ENCODE measurements at places on chromosomes 12 and 14. TPM values are rescaled to one million over a fixed set of nuclear protein-coding genes. Genes with fewer than 3 reads are reported as not detected.

Gene SIX6
- not detected for total RNA-seq

Gene PRB2
- not detected for total RNA-seq

Gene GPR137C
- not detected for total RNA-seq

Gene LRRC10
- not detected for total RNA-seq

Gene KRT75
- total RNA-seq, result not detected

Gene TMEM229B
- 0.20 TPM for total RNA-seq

Gene SYT1
- total RNA-seq, result 14.5 TPM

Gene SAMD15
- 0.75 TPM for total RNA-seq

Gene PIK3C2G
- total RNA-seq, result 0.10 TPM

Gene SLC6A12
- total RNA-seq, result not detected

- no peak for DNase-seq
Observed at GRCh38 chr12:44375694-44376093, 500.4 kb downstream of the NELL2 start.

GRCh38 chr12:109116611-109116949 lies 193 bp downstream of the ACACB start:
- DNase-seq, result no peak

- peak; percentile 90 for DNase-seq
Observed at GRCh38 chr14:69153152-69153872, 393 bp upstream of the DCAF5 start.

DNA sequence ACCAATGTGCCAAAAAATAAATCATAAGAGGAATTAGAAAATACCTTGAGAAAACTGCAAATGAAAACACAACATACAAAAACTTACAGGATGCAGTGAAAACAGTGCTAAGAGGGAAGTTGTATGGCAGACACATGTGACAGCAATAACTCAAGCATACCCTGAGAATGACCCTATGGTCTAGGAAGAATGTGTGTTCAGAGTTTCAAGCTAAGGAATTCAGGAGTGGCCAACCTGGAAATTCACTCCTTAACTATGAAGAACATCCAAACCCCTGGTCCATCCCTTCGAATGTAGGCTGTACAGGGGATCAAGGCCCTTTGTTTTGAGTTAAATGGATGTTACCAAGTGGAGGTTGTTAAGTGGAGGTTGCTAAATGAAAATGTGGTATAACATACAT lies 16.7 kb upstream of the TTC9 start:
- DNase-seq, result no peak

DNA sequence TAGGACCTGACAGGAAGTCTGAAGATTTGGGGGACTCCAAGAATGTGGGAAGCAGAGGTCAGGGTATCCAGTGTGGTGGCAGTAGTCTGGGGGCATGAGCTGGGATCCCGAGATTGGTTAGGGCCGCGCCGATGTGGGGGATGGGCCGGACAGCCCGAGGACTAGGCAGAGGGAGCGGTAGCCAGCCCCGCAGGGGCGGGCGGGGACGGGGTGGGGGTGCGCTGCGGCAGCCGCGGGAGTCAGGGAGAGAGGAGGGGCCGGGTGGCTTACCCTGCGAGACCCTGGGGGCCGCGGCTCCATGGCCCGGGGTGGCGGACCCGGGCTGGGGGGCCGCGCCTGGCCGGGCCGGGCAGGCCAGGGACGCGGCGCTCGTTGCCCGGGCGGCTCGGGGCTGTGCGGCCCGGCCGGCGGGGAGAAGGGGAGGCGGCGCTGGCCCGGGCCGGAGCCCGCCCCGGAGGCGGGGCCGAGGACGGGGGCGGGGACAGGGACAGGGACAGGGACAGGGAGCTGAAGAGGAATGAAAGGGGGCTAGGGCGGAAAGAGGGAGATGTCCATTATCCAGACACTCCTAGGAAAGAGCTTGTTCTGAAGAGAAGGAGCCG lies 5.6 kb downstream of the ZNF385A start:
- peak; percentile 64 for DNase-seq

DNA sequence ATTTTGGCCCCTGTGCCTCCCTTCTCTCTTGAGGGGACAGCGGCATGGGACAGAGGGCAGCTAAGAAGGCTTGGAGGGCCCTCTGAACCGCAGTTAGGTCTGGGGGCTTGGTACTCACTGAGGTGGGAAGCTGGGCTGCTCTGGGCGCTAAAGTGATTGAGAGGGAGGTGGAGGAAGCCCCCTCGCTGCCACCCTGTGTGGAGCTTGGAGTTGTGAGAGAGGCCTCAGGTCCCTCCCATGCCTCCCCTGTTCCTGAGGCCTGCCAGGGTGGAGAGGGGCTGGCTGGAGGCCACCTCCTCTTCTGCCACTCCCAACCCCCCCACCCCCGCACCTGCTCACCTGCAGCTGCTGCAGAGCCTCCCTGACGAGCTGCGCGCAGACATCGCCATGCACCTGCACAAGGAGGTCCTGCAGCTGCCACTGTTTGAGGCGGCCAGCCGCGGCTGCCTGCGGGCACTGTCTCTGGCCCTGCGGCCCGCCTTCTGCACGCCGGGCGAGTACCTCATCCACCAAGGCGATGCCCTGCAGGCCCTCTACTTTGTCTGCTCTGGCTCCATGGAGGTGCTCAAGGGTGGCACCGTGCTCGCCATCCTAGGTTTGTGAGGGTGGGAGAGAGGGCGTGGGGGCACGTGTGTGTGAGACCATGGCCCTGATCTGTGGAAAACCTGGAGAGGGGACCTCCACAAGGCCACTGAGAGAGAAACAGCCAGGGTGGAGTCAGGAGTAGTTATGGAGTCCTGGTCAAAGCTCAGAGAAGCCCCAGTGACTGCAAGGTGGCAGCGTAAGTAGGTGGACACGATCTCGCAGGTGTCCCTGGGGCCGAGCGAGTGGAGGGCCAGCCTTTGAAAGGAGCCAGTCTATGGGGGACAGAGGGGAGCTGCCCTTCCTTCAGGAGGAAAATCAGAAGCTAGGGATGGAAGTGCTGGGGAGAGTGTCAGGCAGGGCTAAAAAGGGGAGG lies 11.2 kb downstream of the KCNH3 start:
- DNase-seq, result no peak

GRCh38 chr14:70032447-70032846 lies 153.2 kb downstream of the SMOC1 start:
- DNase-seq, result peak; percentile 20

- DNase-seq, result peak; percentile 64
Observed at GRCh38 chr14:106436310-106436905, 910.0 kb downstream of the TMEM121 start.

- DNase-seq, result no peak
Observed at GRCh38 chr12:48109424-48109823, 3.5 kb upstream of the SENP1 start.

- DNase-seq, result peak; percentile 60
Observed at GRCh38 chr12:106113824-106114446, 24.8 kb downstream of the NUAK1 start.

DNA sequence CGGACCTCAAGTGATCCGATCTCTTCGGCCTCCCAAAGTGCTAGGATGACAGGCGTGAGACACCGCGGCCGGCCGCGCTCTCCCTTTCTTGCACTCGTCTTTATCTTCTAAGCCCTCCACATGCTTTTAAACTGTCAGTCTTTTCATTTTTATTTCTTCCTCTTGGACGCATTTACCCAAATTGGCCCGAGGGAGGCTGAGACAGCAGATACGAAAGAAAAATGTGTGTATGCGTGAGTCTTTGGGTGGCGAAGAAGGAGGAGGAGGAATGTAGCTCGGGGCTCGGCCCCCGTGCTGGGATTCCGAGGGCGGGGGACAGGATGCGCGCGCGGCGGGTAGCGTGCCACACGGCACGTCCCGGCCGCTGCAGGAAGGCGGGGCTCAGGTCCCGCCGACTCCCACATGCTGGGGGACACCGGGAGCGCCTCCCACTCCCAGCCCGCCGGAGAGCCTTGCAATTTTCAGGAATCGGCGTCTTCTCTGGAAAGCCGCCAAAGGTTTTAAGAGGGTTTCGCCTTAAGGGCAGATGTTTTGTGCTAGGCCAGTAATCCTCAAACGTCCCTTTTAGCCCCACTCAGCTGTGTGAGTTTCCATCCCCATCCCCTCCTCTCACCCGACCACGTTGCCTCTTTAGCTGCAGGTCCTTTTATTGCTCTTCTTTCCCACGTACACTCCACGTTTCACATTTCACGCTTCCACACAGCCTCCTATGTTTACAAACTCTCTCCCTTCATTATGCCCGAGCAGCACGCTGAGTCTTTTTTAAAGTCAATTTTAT lies 34.7 kb upstream of the SLC2A3 start:
- peak; percentile 87 for DNase-seq

DNA sequence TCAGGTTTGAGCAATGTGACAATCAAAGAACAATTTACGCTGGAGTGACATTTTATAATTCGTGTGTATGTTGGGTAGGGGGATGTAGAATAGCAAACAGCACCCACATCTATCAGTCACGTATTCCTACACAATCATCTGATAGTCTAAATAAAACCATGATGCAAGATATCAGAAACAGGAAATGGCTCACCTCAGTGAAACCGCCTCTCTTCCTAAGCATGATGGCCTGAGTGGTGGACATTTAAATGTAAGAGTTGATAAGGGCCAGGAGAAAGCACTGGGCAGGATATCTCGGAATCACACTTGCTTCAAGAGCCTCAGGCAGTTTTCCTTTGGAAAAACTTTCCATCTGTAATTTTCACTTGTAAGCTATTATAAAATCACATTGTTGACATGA lies 128.2 kb downstream of the GRIP1 start:
- DNase-seq, result peak; percentile 9

All from NCI-H460 (cell line).